ENCODE measurements at places on chromosomes 2 and 18.

DNA sequence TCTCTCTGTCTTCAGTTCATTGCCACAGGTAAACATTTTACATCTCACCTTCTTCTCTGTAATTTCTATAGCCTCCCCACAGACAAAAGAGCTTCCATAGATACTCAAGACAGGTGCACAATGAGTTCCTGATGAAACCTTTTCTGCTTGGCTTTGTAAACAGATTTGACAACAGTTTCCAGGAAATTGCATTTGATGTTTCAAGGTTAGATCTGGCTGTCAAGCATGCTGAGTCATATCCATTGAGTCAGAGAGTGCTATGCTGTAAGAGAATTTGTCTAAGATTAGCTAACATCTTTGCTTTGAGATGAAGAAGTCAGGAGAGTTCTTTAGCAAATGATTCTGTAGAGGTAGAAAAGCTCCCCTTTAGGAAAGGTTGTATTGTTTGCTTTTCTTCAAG, 40.6 kb upstream of the MAP2 start:
- DNase-seq: peak; percentile 27

GRCh38 chr18:8881103-8881502, 175.7 kb downstream of the MTCL1 start:
- no peak for DNase-seq

GRCh38 chr18:76434452-76434851, 60.6 kb downstream of the ZNF516 start:
- DNase-seq: no peak

- DNase-seq: no peak
Observed at GRCh38 chr18:49893036-49893435, 79.7 kb upstream of the ACAA2 start.

DNA sequence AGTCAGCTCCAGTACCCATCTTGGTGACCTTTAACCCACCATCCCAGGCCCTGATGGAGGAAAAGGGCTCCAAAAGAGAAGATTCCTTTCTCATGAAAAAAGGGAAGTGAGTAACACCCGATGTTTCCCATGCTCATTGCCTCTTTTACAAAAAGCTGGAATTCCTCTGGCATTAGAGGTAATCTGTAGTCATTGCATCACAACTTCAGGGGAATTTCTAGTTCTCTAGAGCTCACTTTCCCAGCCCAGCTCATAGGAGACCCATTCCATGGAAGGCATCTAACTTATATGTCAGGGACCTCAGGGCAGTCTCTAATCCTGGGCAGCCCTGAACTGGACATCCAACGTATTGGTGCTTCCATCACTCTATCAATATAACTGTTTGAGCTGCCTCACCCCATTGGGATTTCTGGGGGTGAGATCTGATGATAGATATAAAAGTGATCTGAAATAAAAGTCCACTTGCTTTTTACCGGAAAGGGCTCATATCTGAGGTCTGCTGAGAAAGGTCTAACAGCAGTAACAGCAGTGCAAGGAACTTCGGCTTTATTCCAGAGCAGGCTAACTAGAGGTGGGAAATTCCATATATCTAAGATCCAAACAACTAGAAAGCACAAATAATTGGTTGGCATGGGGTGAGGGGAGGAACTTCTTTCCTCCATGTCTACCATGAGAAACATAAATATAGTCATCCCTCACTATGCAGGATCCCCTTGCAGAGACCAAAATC, 106.1 kb downstream of the ETAA1 start:
- DNase-seq: no peak

DNA sequence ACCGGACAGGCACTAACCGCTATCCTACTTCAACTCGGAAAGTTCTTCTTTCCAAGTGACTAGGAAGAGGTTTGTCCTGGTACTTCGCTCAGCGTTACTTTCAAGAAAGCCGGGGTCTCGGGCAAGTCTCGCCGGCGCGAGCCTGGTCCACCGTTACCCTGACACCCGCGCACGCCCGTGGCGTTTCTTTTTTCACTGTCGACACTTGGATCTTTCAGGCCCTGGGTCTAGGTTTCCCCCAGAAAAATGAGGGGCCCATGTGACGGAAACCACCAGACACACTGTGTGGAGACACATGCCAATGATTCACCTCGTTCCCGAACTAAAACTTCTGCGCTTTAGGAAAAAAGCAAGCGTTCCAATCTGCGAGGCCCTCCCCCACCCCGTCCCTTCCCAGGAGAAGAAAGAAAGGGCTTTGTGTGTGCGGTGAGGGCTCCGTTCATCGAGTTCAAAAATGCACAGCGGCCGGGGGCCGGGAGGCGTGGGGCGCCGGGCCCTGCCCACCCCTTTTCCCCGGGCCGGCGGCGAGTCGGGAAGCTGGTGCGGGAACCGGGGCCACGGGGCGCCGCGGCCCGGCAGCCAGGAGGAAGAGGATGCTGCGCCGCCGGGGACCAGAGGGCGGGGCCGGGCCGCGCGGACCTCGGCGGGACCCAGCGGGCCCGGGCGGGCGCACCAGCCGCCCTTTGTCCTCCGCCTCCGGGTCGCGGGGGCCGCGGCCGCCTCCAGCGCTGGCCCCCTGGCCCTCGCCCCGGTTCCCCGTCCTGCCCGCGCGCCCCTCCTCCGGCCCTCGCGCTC, 2.6 kb downstream of the ZNF521 start:
- no peak for DNase-seq

DNA sequence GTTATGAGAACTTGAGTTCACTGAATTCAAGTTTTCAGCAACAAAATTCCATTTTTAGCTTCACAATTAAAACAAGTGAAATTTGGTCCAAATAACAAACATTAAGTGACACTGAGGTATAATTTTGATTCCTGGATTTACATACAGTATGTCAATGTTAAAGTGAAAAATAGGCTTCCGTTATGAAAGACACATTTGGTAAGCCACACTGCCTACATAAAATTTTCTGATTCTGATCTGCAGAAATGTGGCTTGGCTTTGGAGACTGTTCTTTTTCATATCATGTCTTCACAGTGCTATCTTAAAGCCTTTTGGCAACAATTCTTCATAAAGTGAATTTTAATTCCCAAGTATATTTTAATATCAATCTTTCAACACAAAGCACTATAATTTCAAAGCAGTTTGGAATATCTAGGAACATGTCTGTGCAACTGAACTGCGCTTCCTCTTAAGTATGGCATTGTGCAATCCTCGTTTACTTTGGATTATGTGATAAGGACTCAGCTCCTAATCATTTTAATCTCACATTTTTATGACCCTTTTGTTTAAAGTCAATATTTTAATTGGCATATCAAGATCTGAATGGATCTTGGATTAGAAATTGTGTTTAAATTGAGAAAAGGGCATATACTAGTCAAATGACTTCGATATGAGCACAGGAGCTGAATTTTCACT, 60.0 kb downstream of the RBMS1 start:
- DNase-seq: peak; percentile 42

DNA sequence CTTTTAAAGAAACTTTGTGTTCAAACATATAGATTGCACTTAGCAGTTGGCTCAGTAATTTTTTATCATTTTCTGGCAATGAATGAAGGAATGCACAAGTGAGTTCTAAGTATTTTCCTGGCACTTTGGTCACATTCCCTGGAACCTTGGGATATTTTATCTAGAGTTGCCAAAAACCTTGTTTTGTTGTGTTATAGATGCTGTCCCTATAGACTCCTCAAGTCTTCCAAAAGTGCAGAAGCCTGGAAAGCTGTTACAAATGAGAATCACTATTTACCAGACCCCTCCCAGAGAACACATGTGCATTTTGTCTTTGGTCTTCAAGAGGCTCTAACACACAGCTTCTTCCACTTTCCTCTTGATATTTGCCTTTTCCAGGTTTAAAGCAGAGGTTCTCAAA, 108.3 kb downstream of the RND3 start:
- no peak for DNase-seq

DNA sequence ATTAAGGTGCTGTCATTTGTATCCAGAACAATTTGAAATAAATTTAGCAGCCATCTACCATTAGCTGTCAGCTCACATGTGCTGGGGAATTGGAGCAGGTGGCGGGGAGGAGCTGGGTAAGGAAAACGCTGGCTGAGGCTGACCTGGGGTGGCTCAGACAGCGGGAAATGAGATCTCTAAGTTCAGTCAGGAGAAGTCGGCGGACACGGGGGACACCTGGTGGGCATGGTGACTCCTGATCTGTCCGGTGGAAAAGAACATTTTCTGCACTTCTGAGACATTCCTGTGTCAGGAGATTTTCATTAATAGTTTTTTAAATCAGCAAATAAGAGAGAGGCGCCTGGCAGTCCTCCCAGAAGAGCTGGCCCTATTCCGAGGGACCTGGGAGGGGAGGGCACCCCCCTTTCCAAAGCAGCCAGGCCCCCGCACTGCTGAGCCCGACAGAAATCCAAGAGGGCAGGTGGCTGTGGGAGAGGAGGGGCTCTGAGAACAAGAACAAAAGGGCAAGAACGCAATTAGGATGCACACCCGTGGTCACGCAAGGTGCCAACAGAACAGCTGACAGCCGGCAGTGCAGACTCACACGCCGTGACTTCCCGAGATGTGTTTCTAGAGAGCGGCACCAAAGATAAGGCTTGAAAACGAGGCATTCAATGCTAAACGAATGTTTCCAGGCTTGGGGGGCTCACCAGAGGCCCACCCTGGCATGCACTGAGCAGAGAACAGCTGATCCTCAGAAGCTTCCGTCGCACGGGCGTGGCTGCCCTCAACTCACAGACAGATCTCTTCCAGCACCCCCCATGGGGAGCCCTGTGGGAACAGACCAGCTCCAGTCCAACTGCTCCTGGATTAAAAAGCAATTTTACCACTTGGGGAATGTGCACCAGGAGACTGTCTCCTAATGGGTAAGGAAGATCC, 26.4 kb downstream of the SLC66A2 start:
- DNase-seq: no peak

- no peak for DNase-seq
Observed at GRCh38 chr2:201219328-201220096, 36.6 kb downstream of the CASP10 start.

- DNase-seq: no peak
Observed at GRCh38 chr2:121367246-121367900, 82.4 kb upstream of the TFCP2L1 start.

DNA sequence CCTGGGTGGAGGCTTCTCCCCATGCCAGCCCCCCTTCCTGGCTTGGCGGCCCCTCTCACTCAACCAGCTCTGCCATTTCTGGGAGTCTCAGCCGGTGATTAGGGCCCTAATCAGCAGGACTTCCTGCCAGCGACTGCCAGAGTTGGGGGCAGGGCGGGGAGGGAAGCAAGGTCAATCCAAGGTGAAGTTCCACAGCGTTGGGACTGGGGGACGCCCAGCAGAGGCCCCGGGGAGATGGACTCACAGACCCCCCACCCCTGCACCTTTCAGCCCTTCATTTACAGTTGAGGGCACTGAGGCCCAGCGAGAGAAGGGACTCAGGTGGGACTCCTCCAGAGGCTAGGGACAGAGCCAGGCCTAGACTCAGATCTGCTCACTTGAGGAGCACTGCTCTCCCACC, 65.3 kb downstream of the TNS1 start:
- no peak for DNase-seq

DNA sequence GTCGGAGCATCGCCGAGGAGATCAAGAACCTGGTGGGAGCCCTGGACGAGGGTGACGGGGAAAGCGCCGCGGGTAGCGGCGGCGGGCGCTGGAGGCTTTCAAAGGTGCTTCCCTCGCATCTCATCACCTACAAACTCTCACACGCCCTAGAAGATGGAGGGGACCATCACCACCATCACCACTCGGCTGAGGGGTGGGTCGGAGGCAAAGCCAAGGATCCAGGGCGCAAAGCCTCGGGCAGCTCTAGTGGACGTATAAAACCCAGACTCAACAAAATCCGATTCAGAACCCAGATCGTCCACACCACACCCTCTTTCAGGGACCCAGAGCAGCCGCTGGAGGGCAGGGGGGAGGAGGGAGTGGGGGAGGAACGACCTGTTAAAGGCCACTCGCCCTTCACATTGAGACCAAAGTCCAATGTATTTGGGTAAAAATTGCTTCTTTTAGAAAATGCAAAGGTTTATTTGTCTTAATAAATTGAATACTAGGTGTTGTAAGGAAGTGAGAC, 1.5 kb downstream of the SOWAHC start:
- DNase-seq: no peak

- no peak for DNase-seq
Observed at GRCh38 chr2:232203936-232204335, 174.6 kb upstream of the ALPP start.

DNA sequence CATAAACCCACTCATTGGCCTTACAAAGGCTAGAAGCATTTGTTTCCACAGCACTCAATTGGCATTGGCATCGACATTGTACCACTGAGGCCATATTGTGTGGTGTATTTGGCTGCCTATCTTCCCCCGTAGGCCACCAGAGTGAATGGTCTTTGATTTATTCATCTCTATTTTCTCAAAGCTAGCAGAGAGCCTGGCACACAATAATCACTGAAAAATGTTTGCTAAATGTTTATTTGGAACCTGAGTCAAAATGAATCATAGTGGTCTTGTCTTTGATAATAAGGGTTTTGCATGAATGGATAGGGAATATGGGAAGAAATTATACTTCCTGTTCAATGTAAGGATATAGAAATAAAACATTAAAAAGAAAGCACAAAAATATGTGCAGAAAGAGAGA, 107.3 kb upstream of the SLC8A1 start:
- no peak for DNase-seq

DNA sequence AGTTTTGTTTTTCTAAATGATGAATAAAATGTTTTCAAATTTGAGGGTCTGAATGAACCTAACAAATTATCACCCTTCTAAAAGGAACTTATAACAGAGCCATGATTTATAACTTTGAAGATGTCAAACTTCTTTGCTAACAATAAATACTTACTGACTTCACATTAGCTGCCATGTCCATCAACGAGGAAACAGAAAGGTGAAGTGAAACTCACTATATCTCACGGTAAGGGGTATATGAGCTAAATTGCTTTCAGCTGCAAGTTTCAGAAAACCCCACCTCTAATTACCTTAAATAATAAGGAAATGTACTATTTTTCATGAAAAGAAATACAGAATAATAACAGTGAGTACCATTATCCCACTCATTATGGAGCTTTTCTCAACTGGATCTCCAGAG, 350.8 kb upstream of the NT5C1B start:
- no peak for DNase-seq

DNA sequence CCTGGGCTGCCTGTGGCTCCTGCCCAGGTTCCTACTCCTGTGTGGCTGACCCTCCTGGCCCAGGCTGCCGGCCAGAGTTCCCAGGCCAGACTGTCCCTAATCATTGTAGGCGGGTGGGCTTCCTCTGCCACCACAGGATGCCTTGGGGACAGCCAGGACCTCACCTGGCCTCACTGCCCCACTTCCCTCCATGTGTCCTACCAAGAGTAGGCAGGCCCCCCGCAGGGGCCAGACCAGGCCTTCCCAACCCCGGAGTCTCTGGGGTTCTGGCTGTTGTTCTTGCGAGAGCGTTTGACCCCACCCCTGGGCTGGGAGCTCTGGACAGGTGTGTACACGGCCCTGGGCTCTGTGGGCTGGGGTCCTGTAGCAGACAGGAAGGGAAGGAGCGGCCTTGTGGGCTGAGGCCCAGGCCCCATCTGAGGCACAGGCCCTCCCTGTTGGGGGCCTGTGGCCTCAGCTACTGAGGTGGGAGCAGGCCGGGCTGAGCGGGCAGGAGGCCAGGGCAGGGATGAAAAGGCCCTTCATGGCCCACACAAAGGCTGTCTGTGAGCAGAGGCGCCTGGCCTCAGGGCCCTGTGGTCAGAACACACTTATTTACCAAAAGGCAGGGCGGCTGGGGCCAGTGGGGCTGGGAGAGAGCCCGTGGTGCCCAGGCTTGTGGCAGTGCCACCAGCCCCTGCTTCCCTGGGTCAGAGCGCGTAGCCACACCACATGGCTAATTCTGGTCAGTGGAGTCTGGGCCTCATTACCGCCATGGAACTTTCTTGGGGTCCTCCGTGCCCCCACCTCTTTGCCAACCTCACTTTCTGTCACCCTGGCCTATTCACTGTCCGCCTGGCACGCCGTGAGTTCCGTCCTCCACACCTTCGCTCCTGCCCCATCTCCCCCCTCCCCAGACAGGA, 2.0 kb downstream of the SNORC start:
- DNase-seq: no peak

- no peak for DNase-seq
Observed at GRCh38 chr18:8912348-8913326, 189.9 kb upstream of the NDUFV2 start.
